ENCODE measurements at places on chromosomes 3 and 15.

- DNase-seq, result no peak
These were observed 179.8 kb downstream of the APBA2 start for GRCh38 chr15:29065571-29065970.

- no peak for DNase-seq
These were observed 56.3 kb downstream of the CORO2B start for GRCh38 chr15:68635141-68635540.

- no peak for DNase-seq
These were observed 12.4 kb upstream of the TPM1 start for GRCh38 chr15:63030101-63030551.

DNA sequence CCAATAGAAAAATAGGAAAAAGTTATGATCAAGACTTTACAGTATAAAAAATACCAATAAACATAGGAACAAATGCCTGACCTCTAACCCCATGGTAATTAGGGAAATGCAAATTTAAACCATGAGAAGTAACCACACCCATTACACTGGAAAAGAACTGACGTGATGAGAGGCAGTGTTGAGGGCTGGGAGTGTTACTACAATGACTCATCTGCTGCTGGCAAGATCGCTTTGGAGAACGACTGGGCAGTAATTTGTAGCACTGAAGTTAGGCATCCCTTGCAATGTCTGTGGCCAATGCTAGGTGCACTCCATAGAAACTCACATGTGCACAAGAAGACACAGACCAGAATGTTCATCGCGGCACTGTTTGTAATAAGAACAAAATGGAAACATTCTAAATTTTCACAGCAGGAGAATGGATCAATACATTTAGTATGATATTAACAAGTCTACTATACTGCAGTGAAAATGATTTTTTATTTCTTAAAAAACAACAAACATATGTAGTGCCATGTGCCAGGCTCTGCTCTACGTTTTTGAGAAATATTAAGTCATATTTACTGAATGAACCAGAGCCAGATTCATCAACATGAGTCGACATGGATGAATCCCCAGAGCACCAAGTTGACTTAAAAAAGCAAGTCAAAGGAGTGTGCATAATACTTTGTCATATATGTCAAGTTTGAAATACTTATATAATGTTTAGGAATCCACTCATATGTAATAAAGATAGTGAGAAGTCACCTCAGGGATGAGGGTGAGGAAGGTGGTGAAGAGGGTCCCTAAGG, 37.6 kb upstream of the EPHB3 start:
- no peak for DNase-seq

DNA sequence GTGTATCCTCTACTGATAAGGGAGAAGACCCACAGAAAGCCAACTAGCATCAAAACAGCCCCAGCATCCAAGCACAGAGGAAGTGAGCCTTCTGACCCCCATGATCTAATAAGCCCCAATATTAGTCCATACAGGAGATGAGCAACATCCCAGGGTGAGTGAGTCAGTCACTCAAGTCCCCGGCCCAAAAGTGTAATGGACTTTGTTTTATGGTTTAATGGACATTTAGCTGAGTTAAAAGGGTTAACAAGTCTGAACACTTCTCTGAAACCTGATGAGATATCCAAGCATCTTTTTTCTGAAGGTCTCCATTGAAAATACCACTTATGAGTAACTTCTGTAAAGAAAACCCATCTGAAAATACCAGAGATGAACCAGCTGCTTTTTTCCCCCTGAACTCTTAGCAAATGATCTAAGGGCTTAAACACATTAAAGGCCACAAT, 115.6 kb downstream of the GREM1 start:
- no peak for DNase-seq

DNA sequence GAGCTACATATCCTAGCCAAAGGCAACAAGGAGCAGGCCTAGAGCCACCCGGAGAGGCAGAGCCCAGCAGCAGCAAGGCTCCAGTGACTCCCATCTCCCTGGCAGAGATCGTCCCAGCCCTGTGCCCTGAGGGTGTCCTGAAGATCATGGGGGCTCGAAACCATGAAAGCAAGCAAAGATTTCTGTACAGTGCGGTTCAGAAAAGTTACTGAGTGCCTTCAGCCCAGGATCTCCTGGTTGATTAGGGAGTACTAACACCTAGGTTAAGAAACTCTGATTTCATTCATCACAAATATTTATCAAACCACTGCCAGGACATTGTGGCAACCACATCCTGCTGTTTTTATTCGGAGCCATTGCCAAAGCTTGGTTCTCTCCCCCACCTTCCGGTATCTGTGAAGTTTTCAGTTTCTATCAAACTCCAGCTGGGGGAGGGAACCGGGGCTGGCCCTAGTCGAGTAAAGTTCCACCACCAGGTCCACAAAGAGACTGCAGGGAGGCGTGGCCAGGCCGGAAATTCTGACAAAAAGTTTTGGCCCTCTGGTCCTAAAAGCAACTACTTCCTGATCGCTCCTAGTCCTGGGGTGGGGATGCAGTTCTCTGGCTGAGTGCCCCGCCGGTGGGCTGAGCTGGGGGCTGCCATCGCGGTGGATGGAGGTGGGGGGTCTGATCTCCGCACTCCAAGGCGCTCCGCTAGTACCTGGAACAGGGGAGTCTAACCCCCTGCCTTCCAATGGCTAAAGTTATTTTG, 1.2 kb downstream of the RAB43 start:
- DNase-seq, result no peak

DNA sequence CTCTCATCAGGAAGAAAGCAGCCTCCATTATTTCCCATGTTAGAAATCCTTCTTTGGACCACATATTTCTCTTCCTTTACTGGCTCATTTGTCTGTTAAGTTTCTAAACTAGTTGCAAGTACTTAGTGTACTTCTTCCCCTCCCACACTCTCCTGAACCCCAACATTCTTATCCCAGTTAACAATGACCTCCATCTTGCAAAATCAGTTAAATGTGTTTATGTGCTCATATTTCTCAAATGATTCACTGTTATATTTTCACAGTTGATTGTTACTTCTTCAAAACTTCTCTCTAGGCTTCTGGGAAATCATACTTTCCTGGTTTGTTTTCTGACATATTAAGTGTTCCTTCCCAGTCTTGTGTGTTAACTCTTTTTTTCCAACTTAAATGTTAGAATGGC, 856.9 kb downstream of the EPHA3 start:
- no peak for DNase-seq

GRCh38 chr15:91936927-91937326, 83.4 kb downstream of the SLCO3A1 start:
- no peak for DNase-seq

DNA sequence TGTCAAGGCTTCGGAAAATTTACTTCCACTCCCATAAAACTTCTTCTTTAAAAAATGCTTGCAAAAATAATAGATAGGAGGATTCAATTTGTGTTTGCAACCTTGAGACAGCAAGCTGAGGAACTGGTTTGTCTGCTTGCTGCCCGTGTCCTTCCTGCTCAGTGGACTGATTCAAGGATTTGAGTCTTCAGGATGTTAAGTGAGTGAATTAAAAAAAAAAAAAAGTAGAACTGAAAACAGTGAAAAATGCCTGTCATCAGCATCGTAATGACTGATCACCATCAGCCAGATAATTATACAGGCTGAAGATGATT, 453.7 kb downstream of the FGF12 start:
- no peak for DNase-seq

DNA sequence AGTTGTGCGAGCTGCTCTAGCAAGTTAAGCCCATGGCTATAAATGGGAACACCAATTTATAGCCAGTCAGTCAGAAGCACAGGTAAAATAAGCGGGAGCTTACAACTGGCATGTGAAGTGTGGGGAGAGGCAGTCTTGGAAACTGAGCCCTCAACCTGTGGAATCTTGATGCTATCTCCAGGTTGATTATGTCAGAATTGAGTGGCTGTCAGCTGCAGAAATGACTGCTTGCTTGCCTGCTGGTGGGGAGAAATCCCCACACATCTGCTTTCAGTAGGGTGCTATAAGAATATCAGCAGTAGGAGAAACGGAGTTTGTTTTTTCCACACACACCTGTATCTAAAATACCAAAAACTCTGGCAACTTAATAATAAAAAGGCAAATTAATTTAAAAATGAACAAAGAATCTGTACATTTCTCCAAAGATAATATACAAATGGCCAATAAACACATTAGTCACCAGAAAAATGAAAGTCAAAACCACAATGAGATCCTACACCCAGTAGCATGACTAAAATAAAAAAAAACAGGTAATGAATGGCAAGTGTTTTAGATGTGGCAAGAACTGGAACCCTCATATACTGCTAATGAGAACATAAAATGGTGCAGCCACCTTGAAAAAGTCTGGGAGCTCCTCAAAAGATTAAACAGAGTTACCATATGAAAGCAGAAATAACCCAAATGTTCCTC, 26.0 kb upstream of the MAP4 start:
- no peak for DNase-seq

- no peak for DNase-seq
These were observed 18.8 kb downstream of the PSTPIP1 start for GRCh38 chr15:77013776-77014131.

GRCh38 chr3:133840767-133841166, 35.2 kb downstream of the SRPRB start:
- DNase-seq, result no peak

- DNase-seq, result no peak
These were observed 5.3 kb downstream of the EDEM1 start for GRCh38 chr3:5192571-5193365.

DNA sequence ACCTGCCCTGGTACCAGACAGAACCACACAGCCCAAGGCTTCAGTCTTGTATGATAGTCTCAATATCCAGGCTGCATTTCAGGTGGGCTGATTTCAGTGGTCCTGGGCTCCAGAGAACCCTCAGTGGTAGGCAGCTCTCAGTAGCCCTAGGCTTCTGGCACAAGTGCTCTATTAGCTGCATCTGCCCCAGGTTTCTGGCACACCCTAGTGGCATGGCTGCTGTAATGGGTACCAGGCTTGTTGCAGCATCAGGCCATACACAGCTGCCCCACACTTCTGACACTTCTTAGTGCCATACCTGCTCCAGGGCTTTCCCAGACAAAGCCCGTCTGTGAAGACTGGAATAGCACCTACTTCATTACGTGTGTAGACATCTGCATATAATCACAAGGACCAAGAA, 1062.2 kb upstream of the EPHA6 start:
- DNase-seq, result no peak

DNA sequence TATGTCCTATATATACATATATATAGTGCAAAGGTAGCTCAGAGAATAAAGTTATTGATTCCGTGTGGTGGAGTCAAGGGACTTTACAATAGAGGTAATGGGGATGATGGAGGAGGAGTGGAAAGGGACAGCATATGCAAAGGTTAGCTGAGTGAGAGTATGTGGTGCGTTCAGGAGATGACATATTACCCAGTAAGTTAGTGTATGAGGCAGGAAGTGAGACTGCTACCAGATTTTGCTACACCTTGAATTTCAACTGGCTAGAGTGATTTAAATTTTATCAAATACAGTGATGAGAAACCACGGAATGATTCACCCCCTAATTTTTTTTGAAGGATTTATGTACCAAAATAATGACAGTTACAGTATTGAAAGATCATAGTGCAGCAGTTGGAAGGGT, 2.8 kb downstream of the ACTL6A start:
- no peak for DNase-seq

DNA sequence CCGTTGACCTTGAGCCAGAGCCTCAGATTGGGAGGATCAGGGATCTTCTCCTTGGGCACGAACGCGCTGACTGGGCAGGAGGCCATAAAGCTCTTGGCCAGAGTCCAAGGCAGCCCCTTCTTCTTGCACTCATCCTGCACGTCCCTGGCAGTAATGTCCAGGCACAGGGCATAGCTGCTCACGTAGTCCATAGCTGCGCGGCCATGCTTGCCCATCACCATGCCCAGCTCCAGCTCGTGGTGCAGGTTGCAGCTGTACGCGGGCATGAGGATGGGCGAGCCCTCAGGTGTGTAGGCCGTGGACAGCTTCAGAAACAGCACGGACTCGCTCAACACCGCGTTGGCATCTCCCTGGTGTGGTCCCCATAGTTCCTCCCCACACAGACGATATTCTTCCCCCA, 17.9 kb upstream of the RPLP1 start:
- no peak for DNase-seq

- no peak for DNase-seq
These were observed 65.7 kb downstream of the SLC12A8 start for GRCh38 chr3:125146626-125147490.

Measured in D721Med (cell line).